Esophagus muscularis mucosa (tissue), 4 donors: ENCODE measurements at places on chromosomes 16 and 17.

- H3K36me3 ChIP-seq, result no peaks in the 10 kb centered on the region
- no peak overlapping the region for H3K27ac ChIP-seq
- peaks cover 100% of the 10 kb centered on the region for H3K27me3 ChIP-seq
- no peak for DNase-seq
These were observed 40.9 kb downstream of the SRCIN1 start for GRCh38 chr17:38564869-38565268.

GRCh38 chr17:46129302-46129701 lies 63.9 kb downstream of the KANSL1 start:
- H3K36me3 ChIP-seq, result no peaks in the 10 kb centered on the region
- H3K27ac ChIP-seq, result no peak overlapping the region
- H3K4me3 ChIP-seq, result no peak overlapping the region
- H3K4me1 ChIP-seq, result peaks cover 64% of the 10 kb centered on the region
- no peaks in the 10 kb centered on the region for H3K27me3 ChIP-seq
- DNase-seq, result no peak

GRCh38 chr16:81513204-81514040 lies 68.8 kb downstream of the CMIP start:
- no peak overlapping the region for H3K4me3 ChIP-seq
- H3K27me3 ChIP-seq, result no peaks in the 10 kb centered on the region
- H3K27ac ChIP-seq, result peak overlapping the region; percentile 16
- H3K4me1 ChIP-seq, result peaks cover 29% of the 10 kb centered on the region
- DNase-seq, result no peak
- no peaks in the 10 kb centered on the region for H3K36me3 ChIP-seq

DNA sequence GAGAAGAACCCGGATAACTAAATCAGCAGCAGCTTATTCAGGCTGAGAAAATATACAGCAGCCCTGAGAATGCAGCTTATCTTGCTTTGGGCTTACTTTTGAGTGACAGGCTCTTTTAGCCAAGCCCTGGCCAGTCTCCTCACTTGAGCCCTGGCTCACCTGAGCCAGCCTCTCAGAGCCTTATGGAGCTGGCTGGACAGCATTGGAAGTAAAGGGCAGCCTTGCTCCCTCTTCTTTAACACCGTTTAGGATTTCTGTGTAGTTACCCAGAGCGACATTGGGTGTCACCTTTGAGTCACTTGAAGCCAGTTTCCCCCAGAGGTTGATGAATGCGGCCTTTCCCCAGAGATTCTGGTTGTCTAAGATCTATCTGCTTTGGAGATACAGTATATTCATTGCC lies 7.7 kb upstream of the NPIPB2 start:
- no peaks in the 10 kb centered on the region for H3K27me3 ChIP-seq
- H3K4me1 ChIP-seq, result no peaks in the 10 kb centered on the region
- H3K27ac ChIP-seq, result no peak overlapping the region
- H3K4me3 ChIP-seq, result no peak overlapping the region
- H3K36me3 ChIP-seq, result no peaks in the 10 kb centered on the region

DNA sequence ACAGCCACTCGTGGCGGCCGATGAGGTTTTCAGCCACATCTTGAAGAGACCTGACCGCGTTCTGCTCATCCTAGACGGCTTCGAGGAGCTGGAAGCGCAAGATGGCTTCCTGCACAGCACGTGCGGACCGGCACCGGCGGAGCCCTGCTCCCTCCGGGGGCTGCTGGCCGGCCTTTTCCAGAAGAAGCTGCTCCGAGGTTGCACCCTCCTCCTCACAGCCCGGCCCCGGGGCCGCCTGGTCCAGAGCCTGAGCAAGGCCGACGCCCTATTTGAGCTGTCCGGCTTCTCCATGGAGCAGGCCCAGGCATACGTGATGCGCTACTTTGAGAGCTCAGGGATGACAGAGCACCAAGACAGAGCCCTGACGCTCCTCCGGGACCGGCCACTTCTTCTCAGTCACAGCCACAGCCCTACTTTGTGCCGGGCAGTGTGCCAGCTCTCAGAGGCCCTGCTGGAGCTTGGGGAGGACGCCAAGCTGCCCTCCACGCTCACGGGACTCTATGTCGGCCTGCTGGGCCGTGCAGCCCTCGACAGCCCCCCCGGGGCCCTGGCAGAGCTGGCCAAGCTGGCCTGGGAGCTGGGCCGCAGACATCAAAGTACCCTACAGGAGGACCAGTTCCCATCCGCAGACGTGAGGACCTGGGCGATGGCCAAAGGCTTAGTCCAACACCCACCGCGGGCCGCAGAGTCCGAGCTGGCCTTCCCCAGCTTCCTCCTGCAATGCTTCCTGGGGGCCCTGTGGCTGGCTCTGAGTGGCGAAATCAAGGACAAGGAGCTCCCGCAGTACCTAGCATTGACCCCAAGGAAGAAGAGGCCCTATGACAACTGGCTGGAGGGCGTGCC lies 30.1 kb downstream of the CIITA start:
- H3K36me3 ChIP-seq, result peaks cover 48% of the 10 kb centered on the region
- DNase-seq, result no peak
- H3K27ac ChIP-seq, result no peak overlapping the region
- no peaks in the 10 kb centered on the region for H3K4me1 ChIP-seq

GRCh38 chr16:79767421-79768275 lies 167.1 kb upstream of the MAF start:
- peak overlapping the region; percentile 54 for H3K4me3 ChIP-seq
- H3K4me1 ChIP-seq, result peaks cover 39% of the 10 kb centered on the region
- H3K27me3 ChIP-seq, result no peaks in the 10 kb centered on the region
- H3K27ac ChIP-seq, result peak overlapping the region; percentile 82

- H3K27ac ChIP-seq, result no peak overlapping the region
- H3K36me3 ChIP-seq, result peaks cover 24% of the 10 kb centered on the region
- no peak for DNase-seq
These were observed 12.8 kb downstream of the ATPAF2 start for GRCh38 chr17:18025945-18026776.

DNA sequence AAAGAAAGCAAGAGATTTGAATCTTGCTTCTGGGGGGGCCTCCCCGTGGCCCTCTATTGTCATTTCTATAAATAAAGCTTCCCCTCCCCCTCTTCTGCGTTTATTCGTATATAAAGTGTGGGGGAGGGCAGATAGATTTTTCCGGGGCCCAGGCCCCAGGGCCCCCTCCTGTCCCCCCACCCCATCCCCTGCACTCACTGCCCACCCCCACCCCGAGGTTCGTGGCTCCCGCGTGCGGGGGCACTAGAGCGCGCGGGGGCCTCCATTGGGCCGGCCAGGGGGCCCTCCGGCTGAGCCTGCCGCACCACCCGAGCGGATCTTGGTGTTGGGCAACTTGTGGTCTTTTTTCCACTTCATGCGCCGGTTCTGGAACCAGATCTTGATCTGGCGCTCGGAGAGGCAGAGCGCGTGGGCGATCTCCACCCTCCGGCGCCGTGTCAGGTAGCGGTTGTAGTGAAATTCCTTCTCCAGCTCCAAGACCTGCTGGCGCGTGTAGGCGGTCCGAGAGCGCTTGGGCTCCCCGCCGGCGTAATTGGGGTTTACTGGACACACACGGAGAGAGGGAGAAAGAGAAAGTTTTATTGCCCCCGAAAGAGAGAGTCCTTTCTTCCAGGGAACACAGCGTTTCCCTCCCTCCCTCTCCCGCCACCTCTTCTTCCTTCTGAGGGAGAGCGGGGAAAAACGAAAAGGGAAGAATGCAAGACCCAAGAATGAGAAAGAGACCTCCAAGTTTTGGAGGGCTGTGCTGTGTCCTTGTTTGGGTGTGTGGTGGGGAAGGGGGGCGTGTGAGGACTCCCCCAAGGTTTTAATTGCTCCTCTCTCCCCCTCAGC lies 1.5 kb downstream of the HOXB4 start:
- H3K36me3 ChIP-seq, result no peaks in the 10 kb centered on the region
- peak overlapping the region; percentile 76 for H3K4me3 ChIP-seq
- peak overlapping the region; percentile 97 for H3K27ac ChIP-seq
- H3K27me3 ChIP-seq, result no peaks in the 10 kb centered on the region
- peaks cover 33% of the 10 kb centered on the region for H3K4me1 ChIP-seq
- DNase-seq, result no peak

GRCh38 chr16:29819506-29819905 lies 756 bp upstream of the MVP start:
- peak overlapping the region; percentile 91 for H3K27ac ChIP-seq
- no peaks in the 10 kb centered on the region for H3K36me3 ChIP-seq
- no peak overlapping the region for H3K4me3 ChIP-seq
- no peak for DNase-seq
- H3K27me3 ChIP-seq, result no peaks in the 10 kb centered on the region
- H3K4me1 ChIP-seq, result peaks cover 85% of the 10 kb centered on the region

DNA sequence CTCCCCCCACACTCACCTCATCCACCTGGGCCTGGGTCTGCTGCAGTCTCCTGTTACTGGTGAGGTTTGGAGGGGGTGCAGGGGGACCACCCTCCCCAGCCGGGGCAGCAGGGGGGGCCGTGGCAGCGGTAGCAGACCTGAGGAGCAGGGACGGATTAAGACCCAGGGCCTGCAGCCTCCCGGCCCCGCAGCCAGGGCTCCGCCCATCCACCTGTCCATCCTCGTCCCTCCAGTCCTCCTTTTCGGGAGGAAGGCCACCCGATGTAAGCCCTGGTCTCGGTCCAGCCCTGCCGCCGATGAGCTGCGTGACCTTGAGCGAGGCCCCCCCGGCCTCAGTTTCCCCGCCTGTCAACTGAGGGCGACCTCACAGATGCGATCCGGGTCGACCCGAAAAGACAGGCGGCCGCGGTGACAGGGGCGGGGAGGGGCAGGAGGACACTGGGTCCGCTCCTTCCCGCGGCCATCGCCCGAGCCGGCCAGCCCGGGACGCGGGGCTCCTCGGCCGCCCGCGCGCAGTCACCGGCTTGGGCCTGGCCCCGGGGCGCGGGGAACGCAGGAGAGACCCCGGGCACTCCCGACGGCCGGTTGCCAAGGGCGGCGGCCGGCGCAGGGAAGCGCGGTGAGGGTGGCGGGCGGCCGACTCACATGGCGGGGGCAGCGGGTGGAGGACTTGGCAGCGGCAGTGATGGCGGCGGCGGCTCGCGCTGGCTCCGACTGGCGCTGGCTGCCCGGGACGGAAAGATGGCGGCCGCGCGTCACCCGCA lies at the start of gene VAMP2:
Gene VAMP2 (minus strand): TSS at position 716 of the 764 bp plus-strand sequence. CDS start 69 bp downstream, at position 647.
- H3K27me3 ChIP-seq, result no peaks in the 10 kb centered on the region
- peak within 1 kb of the TSS; percentile 94 for H3K4me3 ChIP-seq
- H3K27ac ChIP-seq, result peak within 1 kb of the TSS; percentile 100
- no peak for DNase-seq
- H3K36me3 ChIP-seq, result peaks cover 21% of the 10 kb centered on the region

GRCh38 chr16:7351610-7352510 lies 19.2 kb downstream of the RBFOX1 start:
- H3K4me1 ChIP-seq, result peaks cover 4% of the 10 kb centered on the region
- no peak overlapping the region for H3K27ac ChIP-seq
- H3K36me3 ChIP-seq, result no peaks in the 10 kb centered on the region
- no peaks in the 10 kb centered on the region for H3K27me3 ChIP-seq

DNA sequence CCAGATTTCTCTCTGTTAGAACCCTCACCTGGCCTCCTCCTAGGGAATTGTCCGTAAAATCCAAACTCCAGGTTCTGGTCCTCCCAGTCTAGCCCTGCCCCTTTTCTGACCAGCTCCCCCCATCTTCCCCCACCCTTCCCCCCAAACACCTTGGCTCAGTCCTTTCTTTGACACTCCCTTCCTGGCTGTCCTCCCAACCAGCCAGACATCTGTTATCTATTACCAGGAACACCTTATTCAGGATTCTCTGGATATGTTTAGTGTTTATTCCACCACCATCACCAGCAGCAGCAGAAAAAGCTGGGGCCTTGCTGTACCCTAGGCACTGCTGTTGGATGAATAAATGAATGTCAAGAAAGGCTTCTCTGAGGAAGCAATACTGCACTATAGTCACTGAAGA lies 4.0 kb upstream of the CMTM3 start:
- no peaks in the 10 kb centered on the region for H3K36me3 ChIP-seq
- H3K27me3 ChIP-seq, result peaks cover 47% of the 10 kb centered on the region
- H3K27ac ChIP-seq, result no peak overlapping the region
- no peak overlapping the region for H3K4me3 ChIP-seq
- no peak for DNase-seq

DNA sequence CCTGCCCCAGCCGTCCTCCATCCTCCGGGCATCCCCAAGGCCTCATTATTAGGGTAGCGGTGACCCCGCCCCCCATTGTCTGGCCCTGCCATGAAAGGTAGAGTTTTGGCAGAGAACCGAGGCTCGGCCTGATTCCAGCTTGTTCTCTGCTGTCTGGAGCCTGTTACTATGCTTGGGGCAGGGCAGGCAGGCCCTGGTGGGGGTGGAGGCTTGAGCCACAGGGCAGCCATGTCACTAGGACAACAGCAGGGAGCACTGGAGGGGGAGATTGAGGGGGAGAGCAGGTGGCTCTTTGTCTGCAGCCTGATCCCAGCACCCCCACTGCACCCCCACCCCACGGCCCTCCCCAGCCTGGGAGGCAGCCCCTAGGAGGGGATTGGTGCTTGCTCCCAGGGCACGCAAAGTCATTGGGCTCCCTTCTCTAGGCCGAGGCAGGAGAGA lies 15.4 kb downstream of the RHBDL3 start:
- no peak overlapping the region for H3K27ac ChIP-seq
- no peaks in the 10 kb centered on the region for H3K36me3 ChIP-seq
- H3K4me1 ChIP-seq, result peaks cover 5% of the 10 kb centered on the region
- no peak overlapping the region for H3K4me3 ChIP-seq
- H3K27me3 ChIP-seq, result peaks cover 3% of the 10 kb centered on the region

- H3K27me3 ChIP-seq, result no peaks in the 10 kb centered on the region
- peaks cover 14% of the 10 kb centered on the region for H3K4me1 ChIP-seq
- H3K4me3 ChIP-seq, result no peak overlapping the region
These were observed 11.1 kb downstream of the G6PC3 start for GRCh38 chr17:44081681-44082080.

GRCh38 chr17:36888236-36888951 lies 48.9 kb upstream of the LHX1 start:
- H3K27me3 ChIP-seq, result peaks cover 83% of the 10 kb centered on the region
- H3K27ac ChIP-seq, result no peak overlapping the region
- no peaks in the 10 kb centered on the region for H3K36me3 ChIP-seq
- H3K4me1 ChIP-seq, result no peaks in the 10 kb centered on the region
- no peak for DNase-seq

- H3K4me1 ChIP-seq, result peaks cover 52% of the 10 kb centered on the region
- no peak for DNase-seq
- H3K27ac ChIP-seq, result no peak overlapping the region
- H3K36me3 ChIP-seq, result no peaks in the 10 kb centered on the region
These were observed 110.4 kb downstream of the MRTFB start for GRCh38 chr16:14181371-14182050.

DNA sequence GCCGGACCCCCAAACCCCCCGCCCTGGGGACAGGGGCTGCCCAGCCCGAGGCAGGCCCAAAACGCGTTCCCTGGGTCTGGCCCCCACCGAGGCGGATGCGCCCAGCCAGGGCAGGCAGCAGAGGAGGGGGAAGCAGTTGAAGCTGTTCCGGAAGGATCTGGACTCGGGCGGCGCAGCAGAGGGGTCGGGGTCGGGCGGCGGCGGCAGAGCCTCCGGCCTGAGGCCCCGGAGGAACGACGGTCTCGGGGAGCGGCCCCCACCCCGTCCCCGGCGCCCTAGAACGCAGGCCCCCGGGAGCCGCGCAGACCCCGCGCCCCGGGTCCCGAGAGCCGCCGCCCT lies 22.9 kb upstream of the ZFPM1 start:
- no peaks in the 10 kb centered on the region for H3K36me3 ChIP-seq
- H3K27me3 ChIP-seq, result peaks cover 67% of the 10 kb centered on the region
- DNase-seq, result no peak
- H3K4me3 ChIP-seq, result peak overlapping the region; percentile 62
- H3K4me1 ChIP-seq, result peaks cover 24% of the 10 kb centered on the region
- H3K27ac ChIP-seq, result peak overlapping the region; percentile 32
